ENCODE measurements at places on chromosomes 3 and 15.

DNA sequence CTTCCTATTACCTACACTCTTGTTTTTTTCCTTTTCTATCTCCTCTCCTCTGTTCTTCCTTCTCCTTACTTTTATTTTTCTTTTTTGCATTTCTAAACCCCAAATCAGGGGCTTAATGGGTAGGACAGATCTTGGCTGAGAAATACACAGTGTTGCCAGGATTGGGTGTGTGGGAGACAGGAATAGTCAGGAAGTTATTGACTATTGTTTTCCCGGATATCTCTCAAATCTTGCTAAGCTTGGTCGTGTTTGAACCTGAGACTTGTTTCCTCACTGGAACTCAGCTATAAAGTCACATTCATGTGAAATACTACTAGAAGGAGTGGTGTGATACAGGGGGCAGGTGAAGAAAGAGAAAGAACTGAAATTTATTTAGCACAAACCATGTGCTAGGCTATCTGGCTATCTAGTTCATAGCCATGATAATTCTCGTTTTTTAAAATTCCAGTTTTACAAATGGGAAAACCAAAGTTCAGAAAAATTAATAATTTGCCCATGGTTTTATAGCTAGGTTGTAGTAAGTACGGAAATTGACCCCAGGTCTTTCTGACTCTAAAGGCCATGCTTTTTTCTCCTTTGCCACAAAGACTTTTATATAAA, 343.2 kb upstream of the UMPS start:
- DNase-seq = no peak

DNA sequence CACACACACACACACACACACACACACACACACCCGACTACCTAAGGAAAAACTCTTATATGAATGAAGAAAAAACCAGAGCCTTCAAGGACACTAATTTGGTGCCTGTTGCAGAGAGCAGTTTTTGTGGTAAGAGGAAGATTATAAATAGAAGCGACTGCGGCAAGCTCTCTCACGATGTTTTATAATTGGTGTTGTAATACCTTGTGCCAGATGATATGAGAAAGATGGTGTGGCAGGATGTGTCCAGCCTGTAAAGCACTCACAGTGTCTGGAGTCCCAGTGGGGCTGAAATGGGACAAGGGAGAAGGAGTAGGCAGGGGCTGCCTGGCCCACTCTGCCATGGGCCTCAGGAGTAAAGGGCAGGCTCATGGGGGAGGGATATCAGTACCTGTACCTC, 839.9 kb downstream of the AGBL1 start:
- DNase-seq = no peak

DNA sequence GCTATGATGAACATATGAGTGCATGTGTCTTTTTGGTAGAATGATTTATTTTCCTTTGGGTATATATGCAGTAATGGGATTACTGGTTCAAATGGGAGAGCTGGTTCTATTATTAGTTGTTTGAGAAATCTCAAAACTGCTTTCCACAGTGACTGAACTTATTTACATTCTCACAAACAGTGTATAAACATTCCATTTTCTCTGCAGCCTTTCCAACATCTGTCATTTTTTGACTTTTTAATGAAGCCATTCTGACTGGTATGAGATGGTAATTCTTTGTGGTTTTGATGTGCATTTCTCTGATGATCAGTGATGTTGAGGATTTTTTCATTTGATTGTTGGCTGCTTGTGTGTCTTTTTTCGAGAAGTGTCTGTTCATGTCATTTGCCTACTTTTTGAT, 1124.2 kb downstream of the NAALADL2 start:
- no peak for DNase-seq

GRCh38 chr15:78507831-78508160, 419 bp downstream of the HYKK start:
- no peak for DNase-seq

GRCh38 chr15:40029979-40030893, 8.7 kb downstream of the SRP14 start:
- DNase-seq = no peak

- no peak for DNase-seq
These were observed 173.3 kb upstream of the ICE2 start for GRCh38 chr15:60652245-60652644.

GRCh38 chr3:18575573-18575972, 150.4 kb upstream of the SATB1 start:
- no peak for DNase-seq

DNA sequence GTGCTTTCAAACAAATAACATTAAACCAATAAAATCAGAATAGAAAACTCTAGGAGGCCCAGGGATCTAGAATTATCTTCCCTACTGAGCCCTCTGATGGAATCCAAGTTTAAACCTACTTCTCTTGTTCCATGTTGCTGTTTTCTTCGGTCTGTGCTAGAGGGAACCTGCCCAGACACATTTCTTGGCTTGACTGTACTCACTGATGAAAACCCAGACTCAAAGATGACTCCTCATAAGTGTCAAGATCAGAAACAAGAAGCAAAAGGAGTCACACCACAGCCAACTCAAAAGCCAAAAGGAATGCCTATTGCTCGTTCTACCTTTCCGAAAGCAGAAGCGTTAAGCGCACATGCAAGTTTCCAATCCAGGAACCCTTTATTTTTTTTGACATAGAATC, 31.6 kb downstream of the SCAP start:
- DNase-seq = no peak

- DNase-seq = no peak
These were observed 20.3 kb downstream of the SPG21 start for GRCh38 chr15:64969401-64969800.

DNA sequence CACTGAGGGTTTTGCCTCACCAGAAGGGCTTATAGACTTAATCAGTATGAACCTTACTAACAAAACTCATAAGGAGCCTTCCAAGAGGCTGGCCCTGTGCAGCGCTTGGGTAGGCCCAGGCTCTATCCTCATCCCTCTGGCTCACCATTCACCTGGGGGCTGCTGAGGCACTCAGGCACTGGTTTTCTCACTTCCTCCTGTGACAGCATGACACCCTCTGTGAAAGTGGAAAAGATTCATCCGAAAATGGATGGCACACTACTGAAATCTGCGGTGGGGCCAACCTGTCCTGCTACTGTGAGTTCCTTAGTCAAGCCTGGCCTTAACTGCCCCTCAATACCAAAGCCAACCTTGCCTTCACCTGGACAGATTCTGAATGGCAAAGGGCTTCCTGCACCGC, 41.3 kb downstream of the PSMD6 start:
- DNase-seq = no peak

GRCh38 chr3:17065315-17065714, 180.6 kb downstream of the PLCL2 start:
- DNase-seq = no peak
